ENCODE measurements at places on chromosomes 4 and X.

- DNase-seq = no peak
Observed at GRCh38 chrX:116009861-116010710, 160.5 kb upstream of the AGTR2 start.

DNA sequence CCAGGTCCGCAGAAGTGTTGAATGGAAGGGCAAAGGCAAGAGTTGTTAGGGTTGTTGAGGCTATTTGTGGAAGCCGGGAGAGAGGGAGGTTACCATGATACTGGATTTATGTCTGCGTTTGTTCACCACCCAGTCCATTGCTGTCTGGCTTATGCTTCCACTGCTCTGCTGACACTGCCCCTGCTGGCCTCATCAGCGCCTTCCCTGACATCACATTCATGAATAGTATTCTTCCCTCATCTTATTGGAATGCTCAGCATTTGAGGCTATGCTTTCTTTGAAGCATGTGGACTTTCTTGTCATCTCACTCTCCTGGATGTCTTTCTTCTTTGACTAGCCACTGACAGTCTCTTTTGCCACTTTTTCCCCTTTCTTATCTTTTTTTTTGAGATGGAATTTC lies 10.3 kb downstream of the GNL3L start:
- no peak for DNase-seq

GRCh38 chr4:8319731-8320385 lies 50.3 kb downstream of the HTRA3 start:
- DNase-seq = no peak

- DNase-seq = no peak
Observed at GRCh38 chrX:31219174-31219573, 147.3 kb upstream of the FTHL17 start.

DNA sequence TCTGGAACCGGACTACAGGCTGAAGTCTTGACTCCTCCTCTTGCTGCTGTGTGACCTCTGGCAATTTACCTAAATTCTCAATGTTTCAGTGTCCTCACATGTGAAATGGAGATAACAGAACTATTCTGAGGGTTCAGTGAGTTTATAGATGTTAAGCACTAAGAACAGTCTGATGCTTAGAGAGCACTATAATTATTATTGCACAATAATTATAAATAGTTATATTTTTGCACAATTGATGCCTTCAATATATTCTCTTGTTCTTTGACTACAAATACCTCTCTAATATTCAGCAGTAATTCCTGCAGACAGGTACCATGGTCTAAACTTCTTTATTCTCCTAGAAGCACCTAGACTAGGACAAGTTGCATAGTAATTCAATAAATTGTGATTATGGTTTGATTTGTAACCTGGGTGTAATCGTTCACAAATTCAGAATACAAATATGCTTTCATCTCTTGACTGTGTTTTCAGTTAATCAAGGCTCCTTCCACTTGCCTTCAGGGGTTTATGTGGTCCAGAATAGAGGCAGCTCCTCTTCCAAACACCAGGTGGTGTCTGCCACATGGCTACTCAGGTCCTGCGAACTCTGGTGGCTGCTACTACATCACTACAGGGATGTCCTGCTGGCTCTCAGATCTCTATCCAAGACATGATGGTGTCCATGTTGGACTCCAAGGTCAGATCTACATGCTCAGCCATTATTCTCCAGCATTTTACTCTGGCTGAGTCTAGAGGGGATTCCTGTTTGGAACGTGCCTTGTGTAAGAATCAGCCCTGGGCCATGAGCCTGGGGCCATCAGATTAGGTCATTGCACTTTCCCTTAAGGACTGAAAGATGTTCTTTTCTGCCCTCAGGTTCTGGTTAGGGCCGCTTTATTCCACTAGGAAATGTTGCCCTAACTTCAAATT lies 103.4 kb downstream of the QRFPR start:
- DNase-seq = no peak

DNA sequence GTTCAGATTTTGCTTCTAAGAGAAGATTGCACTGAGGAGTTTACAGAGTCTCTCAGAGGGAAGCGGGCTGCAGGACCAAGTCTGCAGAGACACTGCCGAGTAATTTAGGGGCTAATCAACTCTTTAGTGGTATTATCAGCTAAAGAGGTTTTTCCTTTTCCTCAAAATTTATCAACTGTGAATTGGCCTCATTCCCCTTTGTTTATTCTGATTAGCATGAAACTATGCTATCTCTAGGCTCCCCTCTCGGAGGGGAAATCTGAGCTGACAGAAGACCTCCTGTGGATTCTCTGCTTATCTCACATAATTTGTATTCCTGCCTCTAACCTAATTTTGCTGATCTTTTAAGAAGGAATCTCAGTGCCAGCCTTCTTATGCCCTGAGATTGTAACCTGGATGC lies 201.0 kb downstream of the DCTD start:
- no peak for DNase-seq

DNA sequence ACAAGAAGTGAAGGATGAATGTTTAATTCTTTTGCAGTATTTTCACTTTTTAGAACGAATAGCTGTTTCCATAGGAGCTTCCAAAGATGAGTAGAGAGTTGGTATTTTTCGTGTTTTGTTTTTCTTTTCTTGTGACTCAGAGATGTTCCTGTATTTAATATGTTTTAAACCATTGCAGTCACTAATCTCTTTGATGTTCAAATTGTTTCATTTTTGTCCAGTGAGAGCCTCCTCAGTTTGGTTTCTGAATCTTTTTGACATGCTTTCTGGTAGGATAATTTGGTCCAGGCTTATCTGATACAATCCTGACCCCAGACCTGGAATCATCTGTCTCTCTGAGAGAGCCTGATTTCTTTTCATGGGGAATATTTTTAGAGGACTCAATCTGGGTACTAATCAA lies 41.6 kb downstream of the BEX3 start:
- DNase-seq = no peak

GRCh38 chr4:176883108-176883550 lies 90.4 kb upstream of the VEGFC start:
- no peak for DNase-seq

DNA sequence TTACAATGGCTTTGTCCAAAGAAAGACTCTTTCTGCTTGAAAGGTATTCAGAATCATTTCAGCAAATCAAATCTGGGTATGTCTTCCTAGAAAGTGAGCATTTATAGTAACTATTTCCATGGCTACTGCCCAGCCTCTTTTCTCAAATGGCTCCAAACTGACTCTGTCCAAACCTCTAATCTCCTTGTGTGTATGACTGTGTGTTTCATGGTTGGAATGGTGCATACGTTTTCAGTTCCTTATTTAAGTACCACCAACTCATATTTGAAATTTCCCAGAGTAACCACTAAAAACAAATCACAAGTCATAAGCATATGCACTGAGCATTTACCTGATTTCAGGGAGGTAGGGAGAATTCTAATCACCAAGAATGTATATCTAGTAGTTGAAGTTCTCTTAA lies 106.0 kb downstream of the TMEM144 start:
- DNase-seq = no peak

Data from activated CD4-positive, CD25-positive, alpha-beta regulatory T cell treated with anti-CD3 and anti-CD28 coated beads, Interleukin-2, amount 50 U/mL, for 72 hours (primary cell).